Right renal cortex interstitium (tissue), 3 donors: ENCODE measurements at places on chromosomes 6 and 20.

DNA sequence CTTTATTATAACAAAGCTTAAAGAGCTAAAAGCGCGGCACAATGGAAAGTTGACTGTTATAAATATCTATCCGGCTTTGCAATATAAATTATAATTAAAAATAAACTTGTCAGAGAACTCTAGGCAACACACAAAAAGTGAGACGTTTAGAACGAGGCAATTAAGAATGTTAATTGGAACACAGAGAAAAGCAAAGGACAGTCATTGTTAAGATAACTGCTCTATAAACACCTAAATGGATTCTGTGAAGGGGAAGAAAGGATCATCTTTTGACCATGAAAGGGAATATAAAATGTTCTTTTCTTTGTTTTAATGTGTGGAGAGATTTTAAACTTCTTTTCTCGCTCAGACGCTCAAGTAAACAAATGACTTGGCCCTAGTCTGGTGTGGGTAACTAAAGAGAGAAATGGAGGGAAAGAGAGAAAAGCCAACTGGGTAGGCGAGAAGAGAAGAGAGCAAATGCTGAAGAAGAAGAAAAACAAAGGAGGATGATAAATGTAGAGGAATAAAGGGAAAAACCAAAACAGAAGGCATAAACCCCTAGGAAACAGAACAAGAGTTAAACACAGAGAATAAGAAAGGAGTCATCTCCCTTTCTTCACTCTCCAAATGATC lies 9.3 kb upstream of the SALL4 start:
- DNase-seq, result no peak

DNA sequence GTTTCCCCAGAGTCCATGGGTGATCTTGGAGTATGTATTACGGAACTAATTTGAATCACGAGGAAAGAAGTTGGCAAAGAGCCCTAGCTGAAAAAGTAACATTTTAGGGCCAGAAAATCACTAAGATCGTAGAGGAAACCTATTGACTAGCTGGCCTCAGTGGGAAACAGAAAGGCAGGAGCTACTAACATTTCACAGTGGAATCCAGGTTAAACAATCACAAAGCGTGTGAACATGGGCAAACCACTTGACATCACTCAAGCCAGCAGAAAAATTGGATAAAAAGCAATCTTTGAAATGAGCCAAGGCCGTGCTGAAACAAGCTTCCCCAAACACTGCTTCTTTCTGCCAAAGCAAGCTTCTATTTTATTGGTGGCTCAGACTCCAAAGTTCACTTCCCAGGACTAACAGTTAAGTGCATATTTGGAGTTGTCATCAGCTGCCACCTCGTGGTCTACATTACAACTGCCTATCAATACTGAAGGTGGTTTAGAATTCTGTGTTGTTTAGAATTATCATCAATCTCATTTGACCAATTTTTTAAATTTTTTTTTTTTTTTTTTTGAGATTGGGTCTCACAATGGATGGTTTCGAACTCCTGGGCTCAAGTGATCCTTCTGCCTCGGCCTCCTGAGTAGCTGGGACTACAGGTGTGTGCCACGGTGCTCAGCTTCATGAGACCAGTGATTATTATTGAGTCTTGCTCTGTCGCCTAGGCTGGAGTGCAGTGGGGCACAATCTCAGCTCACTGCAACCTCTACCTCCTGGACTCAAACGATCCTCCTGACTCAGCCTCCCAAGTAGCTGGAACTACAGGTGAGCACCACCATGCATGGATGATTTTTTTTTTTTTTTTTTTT lies 10.6 kb downstream of the RPS10 start:
- DNase-seq, result no peak

GRCh38 chr6:4732691-4733315 lies 43.4 kb upstream of the CDYL start:
- peak; percentile 8 for DNase-seq

DNA sequence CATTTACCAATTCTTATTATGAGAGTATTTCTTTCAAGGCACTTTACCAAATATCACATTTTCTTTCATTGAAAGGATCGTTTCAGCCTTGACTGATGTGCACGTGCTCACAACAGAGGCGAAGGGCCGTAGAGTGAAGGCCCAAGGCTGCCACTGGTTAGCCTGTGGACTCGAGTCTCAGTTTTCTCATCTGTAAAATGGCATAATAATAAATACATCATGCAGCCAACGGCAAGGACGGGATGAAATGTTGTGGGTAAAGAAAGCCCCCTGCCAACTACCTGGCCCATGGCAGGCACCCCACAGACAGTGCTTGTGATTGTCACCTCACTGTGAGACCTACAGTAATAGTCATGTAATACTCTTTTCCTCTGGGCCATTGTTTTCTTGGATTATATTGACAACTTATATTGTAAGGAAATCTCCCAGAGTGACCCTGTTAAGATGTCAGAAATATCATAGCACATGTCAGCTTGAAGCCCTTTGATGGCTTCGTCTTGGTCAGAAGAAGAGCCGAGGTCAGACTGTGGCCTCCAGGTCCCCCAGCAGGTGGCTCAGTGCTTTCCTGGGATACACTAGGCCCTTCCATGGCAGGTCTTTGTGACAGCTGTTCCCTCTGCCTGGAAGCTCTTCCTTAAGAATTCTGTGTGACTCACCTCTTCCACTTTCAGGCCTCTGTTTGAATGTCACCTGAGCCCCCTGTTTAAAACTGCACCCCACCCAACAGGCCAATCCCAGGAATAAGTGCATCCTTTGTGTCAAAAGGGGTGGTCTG lies 36.3 kb downstream of the FAM50B start:
- DNase-seq, result no peak
